ENCODE measurements at places on chromosomes 16 and 17.

- no peak for DNase-seq
Measured at GRCh38 chr16:66375451-66375850, 9.0 kb downstream of the CDH5 start.

- DNase-seq, result peak; percentile 33
Measured at GRCh38 chr16:63461248-63461841, 1425.1 kb upstream of the CDH8 start.

DNA sequence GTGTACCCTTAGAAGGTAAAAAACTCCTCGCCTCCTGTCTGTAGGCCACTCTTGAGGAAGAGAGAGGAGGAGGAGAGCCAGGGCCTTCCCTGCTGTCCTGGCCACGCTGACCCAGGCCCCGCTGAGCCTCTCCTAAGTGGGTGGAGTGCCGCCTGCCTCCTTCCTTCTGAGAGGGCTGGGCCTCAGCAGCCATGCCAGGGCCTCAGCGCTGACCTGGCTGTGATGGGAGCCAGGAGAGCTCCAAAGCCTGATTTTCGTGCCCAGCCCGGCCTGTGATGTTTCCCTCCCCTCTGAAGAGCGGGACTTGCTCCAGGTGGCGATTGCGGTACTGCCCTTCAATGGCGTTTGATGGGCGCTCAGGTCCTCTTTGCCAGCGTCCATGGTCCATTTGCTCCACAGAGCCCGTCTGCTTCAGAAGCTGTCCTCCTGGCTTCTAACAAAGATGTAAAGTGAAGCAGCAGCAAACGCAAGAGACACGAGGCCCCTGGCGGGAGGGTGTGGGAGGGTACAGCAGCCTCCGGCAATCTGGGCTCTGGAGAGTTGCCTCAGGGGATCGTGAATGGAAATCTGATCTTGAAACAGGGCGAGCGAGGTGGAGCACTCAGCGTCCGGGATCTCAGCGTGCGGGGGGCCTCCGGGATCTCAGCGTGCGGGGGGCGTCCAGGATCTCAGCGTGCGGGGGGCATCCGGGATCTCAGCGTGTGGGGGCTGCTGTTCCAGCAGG is 93.5 kb downstream of the NPIPB11 start:
- DNase-seq, result no peak

DNA sequence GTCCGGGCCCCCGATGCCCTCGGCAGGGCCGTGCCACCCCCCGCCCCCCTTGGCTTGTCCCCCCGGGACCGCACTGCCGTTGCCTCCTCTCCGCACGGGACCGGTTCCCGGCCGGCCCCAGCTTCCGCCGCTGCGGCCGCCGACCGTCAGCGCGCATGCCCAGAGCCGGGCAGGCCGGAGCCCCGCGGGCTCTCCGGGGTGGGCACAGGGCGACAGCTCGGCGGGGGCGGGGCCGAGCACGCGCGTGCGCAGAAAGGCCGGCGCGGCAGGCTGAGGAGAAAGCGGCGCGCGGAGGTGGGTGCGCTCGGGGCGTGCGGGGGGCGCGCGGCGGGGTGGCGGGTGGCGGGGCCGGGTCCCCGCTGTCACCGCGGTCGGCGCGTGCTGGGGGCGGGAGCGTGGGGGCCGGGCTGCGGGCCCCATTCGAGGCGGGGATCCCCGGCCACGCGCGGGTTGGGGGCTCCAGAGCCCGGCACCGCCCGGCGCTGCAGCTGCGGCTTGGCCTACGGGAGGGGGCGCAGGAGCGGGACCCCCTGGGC is at the start of gene TBC1D24:
TSS of gene TBC1D24 (plus strand) at position 251 of the 536 bp plus-strand sequence. CDS start 21,022 bp downstream, outside the sequence.
- peak; percentile 73 for DNase-seq

DNA sequence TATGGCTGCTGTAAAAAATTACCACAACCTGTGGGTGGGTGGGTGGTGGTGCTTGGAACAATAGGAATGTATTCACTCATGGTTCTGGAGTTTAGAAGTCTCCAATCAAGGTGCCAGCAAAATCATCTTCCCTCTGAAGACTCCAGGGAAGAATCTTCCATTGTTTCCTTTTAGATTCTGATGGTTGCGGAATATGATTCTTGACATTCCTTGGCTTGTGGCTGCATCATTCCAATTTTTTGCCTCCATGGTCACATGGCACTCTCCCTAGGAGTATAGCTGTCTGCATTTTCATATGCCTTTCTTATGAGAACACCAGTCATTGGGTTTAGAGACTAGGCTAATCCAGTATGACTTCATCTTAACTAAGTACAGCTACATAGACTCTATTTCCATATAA is 401.0 kb downstream of the HS3ST3B1 start:
- no peak for DNase-seq

GRCh38 chr16:57318240-57318970 is 33.9 kb upstream of the PLLP start:
- DNase-seq, result peak; percentile 35

DNA sequence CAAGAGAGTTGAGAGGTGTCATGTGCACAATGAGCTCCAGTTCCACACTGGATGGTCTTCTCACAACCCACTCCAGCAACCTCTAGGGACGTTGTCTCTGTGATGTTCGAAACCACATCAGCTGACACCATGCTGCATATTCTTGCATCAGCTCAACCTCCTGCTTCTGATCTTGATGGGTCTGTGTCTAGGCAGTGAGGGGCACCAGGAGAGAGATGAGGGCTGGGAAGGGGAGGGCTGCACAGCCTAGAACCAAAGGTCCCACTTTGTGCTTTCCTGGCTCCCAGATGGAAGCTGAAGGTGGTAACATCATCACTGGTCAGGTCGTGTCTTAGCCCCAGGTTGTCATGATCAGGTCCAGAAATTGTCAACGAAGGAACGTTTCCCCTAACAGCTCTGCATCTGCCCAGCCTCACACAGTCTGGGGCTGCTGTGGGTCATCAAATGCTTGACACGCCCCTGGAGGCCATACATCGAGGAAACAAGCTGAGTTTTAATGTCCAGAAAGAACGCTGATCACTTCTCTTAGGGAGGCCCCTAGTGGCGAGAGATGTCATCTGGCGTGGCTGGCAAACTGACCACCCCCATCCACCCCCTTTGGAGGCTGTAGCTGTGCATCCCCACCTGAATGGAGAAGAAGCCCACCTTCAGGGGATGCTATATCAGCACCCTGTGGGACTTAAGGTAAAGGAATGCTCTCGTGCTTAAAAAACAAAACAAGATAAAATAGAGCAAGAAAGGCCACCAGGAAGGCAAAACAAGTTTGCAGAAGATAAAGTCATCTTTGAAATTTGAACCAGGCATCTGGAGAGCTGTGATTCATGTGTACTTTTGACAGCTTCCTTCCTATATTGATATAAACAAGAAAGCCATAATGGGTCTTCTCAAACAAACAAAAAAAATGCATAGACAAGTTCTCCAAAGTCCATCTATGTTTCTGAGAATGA is 58.3 kb downstream of the WIPI1 start:
- peak; percentile 76 for DNase-seq

DNA sequence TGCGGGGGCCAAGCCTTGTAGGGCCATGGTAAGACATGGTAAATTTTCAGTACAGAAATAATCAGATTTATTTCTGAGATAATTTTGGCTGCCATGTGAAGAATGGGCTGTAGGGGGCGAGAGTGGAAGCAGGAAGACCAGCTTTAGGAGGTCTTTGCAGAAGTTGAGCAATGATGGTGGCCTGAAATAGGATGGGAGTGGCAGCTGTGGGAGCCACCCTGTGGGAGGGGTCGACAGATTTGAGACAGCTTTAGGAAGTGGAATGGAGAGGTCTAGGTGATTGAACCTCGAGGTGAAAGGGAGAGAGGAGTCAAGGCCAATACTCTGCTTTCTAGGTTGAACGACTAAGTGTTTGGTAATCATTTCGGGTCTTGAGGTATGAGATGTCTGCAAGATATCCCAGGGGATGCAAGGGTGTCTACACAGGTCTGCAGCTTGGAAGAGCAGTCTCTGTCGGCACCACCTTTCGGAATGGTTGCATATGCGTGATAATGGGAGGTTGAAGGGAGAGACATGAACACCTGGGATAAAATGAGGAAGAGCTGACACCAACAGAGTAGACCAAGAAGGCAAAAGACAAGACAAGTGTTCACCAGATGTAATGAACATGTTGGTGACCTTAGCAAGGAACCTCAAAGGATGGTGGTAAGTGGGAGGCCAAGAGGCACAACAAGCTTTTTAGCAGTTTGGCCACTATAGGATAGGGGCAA is 4.2 kb upstream of the ATXN7L3 start:
- DNase-seq, result peak; percentile 71

DNA sequence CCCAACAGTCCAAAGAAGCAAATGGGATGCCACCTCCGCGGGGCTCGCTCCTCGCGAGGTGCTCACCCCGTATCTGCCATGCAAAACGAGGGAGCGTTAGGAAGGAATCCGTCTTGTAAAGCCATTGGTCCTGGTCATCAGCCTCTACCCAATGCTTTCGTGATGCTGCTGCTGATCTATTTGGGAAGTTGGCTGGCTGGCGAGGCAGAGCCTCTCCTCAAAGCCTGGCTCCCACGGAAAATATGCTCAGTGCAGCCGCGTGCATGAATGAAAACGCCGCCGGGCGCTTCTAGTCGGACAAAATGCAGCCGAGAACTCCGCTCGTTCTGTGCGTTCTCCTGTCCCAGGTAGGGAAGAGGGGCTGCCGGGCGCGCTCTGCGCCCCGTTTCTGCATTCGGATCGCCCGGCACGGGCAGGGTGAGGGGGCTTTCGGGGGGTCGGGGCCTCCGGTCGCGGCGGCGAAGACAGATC is at the start of gene CDH13:
TSS of gene CDH13 (plus strand) at position 179 of the 471 bp plus-strand sequence.
- peak; percentile 71 for DNase-seq

GRCh38 chr16:84659656-84660300 is 11.5 kb downstream of the KLHL36 start:
- no peak for DNase-seq

DNA sequence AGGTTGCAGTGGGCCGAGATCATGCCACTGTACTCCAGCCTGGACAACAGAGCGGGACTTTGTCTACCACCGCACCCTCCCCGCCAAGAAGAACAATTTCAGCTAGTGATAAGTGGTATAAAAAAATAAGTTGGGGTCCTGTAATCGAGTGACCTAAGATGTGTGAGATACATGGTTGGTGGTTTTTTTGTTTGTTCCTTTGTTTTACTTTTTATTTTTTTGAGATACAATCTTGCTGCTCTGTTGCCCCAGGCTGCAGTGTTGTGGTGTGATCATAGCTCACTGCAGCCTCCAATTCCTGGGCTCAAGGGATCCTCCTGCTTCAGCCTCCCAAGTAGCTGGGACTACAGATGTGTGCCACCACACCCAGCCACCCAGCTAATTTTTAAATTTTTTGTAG is 58.7 kb downstream of the PITPNC1 start:
- DNase-seq, result no peak

DNA sequence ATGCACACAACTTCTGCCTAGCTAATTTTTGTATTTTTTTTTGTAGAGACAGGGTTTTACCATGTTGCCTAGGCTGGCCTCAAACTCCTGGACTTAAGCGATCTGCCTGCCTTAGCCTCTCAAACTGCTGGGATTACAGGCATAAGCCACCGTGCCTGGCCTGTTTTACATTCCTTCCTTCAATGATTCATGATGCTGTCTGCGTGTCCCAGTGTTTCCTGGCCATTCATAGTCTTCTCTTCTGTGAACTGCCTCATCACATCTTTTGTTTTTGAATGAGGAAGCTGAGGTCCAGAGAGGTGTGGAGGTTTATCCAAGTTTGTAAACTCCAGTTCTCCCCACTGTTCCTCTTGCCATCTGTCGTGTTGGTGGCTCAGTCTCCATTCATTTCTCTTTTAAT is 64.5 kb upstream of the MED9 start:
- peak; percentile 75 for DNase-seq

DNA sequence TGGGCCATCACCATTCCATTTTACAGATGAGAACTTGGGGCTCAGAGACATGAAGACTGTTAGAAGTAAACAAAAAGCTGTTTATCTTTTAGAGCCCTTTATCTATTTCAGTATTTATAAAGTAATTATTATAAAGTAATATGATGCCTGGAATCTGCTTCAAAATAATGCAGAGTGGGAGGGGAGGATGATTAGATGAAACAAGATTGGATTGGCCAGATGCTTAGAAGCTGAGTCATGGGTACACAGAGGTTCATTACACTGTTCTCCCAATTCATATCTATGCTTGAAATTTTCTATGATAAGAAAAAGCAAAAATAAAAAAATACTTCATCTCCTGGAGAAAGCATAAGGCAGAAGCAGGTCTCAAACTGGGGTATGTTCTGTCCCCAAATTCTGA is 29.4 kb downstream of the TOM1L2 start:
- DNase-seq, result peak; percentile 72

DNA sequence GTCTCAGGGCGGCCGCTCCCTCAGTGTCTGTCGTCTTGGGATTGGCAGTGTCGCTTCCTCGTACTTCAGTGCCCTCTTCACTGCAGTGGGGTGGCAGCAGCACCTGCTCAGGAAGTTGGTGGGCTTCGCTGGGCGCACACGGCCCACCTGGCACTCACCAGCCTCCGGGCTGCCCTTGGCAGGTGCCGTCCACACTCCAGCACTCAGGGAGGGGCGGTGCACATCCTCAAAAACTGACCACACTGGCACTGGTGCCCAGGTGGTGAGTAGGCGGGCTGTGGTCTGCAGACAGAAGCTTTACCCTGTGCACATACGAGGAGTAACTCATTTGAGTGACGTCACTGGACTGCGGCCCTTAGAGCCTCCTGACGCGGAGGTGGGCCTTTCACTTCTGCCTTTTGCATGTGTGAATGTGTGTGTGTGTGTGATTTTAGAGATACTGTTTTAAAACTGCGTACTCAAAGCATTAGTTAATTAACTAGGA is 94.6 kb downstream of the BANP start:
- no peak for DNase-seq

DNA sequence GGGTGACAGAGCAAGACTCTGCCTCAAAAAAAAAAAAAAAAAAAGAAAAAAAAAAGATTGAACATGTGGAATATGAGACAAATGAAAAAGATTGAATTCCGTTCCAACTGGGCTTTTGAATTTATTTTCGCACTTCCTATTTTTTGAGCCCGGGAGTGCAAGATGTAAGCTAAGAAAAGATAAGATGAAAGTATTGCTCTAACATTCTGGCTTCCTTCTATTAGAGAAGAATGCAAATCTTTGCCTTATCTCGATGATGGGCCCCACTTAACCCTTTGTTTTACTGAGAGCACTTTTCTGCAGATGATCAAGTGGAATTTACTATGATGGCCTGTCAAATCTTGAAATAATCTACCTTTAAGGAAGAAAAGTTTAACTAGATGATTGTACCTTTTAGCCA is 96.3 kb downstream of the WWOX start:
- DNase-seq, result no peak

- DNase-seq, result no peak
Measured at GRCh38 chr17:82272495-82273326, 789 bp downstream of the CSNK1D start.

Data from fibroblast of the aortic adventitia (primary cell).